SIG-M5 (cell line): ENCODE measurements at places on chromosomes 5 and 9.

DNA sequence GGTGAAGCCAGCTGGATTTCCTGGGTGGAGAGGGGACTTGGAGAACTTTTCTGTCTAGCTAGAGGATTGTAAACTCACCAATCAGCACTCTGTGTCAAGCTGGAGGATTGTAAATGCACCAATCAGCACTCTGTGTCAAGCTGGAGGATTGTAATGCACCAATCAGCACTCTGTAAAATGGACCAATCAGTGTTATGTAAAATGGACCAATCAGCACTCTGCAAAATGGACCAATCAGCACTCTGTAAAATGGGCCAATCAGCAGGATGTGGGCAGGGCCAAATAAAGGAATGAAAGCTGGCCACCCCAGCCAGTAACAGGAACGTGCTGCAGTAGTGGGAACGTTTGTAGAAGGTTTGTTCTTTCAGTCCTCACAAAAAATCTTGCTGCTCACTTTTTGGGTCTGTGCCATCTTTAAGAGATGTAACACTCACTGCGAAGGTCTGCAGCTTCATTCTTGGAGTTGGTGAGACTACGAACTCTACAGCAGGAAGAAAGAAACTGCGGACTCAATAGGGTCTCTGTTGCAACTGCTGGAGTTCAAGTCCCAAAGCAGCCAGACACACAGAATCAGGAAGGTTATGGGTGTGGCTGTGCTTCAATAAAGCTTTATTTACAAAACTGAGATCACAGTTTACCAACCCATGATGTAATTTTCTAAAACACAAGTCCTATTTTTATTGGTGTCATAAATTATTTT is 145.7 kb upstream of the ERCC6L2 start:
- no peak for DNase-seq

DNA sequence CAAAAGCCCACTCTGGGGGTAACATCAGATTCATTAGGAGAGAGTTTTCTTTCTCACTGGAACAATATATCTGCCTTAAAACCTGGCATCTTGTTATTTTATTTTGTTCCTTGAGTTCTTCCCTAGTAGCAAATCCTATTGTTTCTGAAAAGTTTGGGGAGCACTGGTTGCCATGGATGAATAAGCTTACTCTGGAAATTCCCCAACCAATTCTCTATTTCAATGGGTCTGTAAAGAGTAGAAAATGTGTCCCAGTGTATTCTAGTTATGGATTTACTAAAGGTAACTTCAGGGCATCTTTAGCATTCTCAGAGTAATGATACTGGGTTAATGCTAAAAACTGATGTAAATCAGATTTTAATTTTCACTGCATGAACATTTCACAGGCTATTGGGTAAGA is 94.2 kb upstream of the S1PR3 start:
- DNase-seq: no peak

DNA sequence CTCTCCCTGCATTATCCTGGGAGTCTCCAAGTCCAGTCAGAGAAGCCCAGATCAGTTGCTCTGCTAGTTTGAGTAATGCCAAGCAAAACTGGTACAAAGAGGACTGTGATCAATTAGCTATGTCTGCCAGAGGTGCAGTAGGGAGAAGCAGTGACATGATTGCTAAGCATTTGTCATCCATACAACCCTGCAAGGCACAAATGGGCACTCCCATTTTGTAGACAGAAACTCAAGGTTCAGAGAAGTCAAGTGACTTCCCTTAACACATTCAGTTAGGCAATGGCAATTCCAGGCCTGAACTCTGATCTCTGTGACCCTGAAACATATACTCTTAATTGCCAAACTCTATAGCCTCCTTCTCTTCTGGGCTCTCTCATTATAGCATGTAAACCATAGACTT is 34.0 kb downstream of the NDST1 start:
- no peak for DNase-seq

- no peak for DNase-seq
Observed at GRCh38 chr9:110188991-110189390, 19.0 kb downstream of the C9orf152 start.

DNA sequence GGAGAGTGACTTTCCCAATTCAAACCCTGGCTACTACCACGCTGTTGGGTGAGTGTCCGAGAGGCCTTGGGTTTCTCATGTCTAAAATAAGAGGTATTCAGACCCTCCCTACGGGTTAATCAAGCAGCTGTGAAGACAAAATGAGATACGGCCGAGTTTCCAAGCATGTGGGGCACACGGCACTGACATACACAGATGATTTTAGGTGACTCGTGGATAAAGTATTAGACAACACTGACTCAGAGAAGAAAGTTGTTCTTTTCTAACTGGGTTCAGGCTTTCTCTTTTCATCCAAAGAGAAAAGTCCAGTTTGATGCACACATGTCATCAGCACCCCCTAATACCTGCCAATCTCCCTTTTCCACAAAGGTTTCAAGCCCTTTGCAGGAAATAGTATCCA is 15.6 kb downstream of the FOXI1 start:
- no peak for DNase-seq

GRCh38 chr9:81848472-81848871 is 79.8 kb upstream of the SPATA31D4 start:
- DNase-seq: no peak

GRCh38 chr5:170306381-170306831 is 8.8 kb upstream of the LCP2 start:
- no peak for DNase-seq

GRCh38 chr5:96037128-96037527 is 75.5 kb upstream of the ELL2 start:
- DNase-seq: no peak

DNA sequence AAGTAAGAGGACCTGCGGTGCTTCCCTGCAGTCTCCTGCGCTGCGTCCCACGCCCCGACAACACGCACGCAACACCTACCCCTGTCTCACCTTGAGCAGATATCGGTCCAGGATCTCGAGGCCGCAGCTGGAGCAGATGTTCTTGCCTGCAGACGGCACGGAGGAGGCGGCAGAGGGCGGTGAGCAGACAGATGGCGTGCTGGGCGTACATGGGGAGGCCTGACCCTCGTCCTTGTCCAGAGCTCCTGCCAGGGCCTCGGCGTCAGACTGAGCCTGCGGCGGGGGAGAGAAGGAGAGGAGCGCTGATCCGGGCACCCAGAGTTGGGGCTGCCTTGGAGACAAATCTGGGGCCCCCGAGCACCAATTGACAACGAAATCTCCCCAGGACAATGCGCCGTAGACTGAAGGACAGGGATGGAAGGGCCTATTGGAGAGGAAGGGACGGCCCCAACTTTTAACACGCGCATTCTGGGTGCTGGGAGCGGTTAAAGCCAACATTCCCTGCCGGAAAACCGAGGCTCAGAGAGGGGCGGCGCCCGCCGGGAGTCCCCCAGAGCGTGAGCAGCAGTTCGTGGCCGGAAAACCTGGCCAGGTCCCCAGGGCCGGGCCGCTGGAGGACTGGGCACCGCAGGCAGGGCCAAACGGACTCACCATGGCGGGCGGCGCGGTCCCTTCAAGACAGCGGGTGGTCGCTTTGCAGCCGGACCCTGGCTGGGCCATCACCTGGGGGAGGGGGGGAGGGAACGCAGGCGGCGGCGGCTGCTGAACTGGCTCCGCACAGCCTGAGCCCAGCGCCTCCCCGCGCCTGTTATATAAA is 1.8 kb downstream of the LHX6 start:
- DNase-seq: no peak

- no peak for DNase-seq
Observed at GRCh38 chr5:134906811-134907210, 1.9 kb downstream of the PCBD2 start.

- no peak for DNase-seq
Observed at GRCh38 chr5:31823472-31823871, 184.5 kb downstream of the PDZD2 start.

DNA sequence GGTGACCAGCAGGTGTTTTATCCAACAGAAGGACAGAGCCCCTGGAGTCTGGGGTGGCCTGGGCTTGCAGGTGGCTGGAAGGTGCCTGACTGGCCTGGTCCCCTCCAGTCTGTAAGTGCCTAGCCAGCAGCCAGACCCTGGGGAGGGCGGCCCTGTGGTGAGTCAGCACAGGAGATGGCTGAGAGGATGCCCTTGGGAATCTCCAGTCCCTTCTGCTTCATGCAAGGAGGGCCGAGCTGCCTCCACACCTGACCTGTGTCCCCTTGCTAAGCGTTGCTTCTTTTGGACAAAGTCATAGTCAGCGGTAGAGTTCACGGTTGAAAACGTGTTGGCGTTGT is 20.2 kb downstream of the OBP2B start:
- DNase-seq: no peak

GRCh38 chr9:36788534-36788933 is 215.8 kb downstream of the MELK start:
- no peak for DNase-seq

GRCh38 chr5:11785771-11786352 is 118.4 kb downstream of the CTNND2 start:
- DNase-seq: no peak

DNA sequence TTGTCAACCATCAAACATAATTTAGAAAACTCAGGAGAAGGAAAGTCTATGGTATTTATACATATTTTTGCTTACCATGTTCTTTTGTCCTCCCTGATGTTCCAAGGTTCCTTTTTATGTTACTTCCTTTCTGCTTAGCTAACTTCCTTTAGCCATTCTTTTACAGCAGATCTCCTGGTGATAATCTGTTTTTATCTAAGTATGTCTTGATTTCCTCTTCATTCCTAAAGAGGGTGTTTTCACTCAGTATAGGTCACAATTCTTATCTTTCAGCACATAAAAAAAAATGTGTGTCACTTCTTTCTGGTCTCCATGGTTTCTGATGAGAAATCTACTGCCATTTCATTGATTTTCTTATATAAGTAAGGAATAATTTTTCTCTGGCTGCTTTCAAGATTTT is 384.4 kb upstream of the PDE4D start:
- DNase-seq: no peak

DNA sequence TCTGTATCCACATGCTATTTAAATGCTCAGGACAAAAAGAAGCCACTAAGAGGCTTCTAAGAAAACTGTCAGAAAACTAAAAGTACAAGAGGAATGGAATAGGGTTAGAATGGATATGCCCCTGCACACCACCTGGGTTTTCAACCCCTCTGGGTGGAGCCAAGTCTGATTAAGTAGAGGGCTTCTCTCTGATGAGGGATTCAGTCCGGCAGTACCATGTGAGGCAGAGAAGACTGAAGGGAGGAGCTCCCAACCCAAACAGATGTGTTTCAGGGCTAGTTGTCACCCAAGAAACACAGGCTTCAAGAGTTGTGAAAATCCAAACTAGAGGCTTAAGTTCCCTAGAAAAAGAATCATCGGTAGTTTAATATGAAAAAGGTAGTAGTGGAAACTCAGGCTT is 12.5 kb downstream of the NREP start:
- no peak for DNase-seq

DNA sequence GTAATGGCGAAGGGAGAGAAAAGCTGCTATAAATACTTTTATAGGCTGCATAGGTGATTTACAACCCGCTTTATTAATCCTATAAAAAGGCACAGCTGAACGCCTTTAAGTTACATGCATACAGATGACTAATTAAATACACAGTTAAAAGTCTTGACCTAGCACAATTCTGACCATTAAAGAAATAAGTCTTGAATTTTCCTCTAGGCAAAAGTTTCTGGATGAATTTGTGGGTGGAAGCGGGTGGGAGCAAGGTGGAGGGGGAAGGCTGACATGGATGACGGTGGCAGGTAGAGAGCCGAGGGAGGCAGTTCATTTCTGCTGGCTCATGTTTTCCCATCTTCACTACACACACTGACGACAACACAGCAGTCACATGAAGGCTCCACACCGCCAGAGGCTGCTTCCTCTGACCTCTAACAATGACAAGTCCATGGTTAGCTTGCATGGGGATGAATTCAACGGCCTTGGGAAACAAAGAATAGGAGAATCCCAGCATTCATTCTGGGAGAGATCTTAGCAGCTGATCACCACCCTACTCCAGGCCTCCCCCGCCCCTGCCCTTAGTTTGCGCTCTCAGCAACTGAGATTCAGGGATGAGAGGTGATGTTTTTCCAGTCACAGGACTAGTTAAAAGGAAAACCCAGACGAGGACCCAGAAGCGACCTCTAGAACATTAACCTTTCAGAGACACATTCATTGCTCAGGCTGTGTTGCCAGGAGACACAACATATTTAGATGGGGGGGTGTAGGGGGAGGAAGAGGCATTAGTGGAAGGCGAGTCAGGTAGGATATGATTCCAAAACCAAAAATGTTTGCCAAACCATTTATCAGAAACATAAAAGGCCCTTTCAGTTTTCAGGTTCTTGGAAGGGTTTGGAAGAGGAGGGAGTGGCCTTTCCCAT is 329.3 kb downstream of the PIK3R1 start:
- DNase-seq: no peak

- DNase-seq: no peak
Observed at GRCh38 chr5:1916041-1917001, 33.6 kb upstream of the IRX4 start.

DNA sequence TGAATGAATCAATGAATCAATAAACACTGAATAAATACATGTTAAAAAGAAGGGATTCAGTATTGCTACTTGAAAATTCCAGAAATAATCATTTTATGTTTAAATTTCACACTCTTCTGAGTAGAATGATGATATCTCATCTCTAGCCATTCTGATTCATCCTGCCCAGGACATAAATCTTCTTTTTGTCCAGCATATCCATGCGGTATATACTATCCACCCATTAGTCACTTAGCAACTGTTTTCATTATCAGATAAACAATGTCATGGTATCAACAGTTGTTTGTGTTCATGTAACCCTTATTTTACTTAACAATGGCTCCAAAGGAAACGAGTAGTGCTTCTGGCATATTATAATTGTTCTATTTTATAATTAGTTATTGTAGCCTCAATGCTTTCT is 432.4 kb upstream of the SMC2 start:
- DNase-seq: no peak

DNA sequence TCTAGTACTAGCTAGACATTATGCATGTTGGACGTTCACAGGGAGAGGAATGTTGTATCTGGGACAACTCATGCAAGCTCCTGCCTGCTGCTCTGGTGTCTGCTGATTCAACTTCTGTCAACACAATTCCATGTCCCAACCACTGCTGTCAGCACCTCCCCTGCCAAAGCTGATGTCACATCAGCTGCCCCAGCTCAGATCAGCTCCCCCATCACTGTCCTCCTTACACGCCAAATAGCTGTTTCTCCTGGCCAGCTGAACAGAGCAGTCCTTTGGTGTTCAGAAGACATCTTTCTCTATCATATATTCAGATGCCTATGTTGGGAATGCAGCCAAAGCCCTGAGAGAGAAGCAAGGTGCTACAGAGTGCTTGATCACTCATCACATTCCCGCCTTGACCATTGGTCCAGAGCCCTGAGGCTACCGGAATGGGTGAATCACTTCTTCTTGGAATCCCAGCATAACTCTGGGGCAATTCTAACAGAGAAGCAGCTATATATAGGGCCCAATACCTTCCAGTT is 223.3 kb downstream of the SEC61B start:
- DNase-seq: no peak
